ENCODE measurements at places on chromosomes 7 and 10. TPM values are rescaled to one million over a fixed set of nuclear protein-coding genes. Genes with fewer than 3 reads are reported as not detected.

The PRPS1L1 gene
- total RNA-seq, result not detected

The SOSTDC1 gene
- not detected for total RNA-seq

The UPP1 gene
- 13.2 TPM for total RNA-seq

The WDR86 gene
- 0.26 TPM for total RNA-seq

The NRCAM gene
- total RNA-seq, result 22.6 TPM

The HSPA12A gene
- 25.8 TPM for total RNA-seq

The CHN2 gene
- total RNA-seq, result not detected

The CABCOCO1 gene
- 0.26 TPM for total RNA-seq

The CALU gene
- 1,126 TPM for total RNA-seq

The GIMAP7 gene
- not detected for total RNA-seq

The UTF1 gene
- not detected for total RNA-seq

The EBF3 gene
- 1.6 TPM for total RNA-seq

The STK17A gene
- total RNA-seq, result 62.4 TPM

The CRHR2 gene
- not detected for total RNA-seq

The PCGF5 gene
- total RNA-seq, result 33.6 TPM

The ASB10 gene
- not detected for total RNA-seq

The ZNF239 gene
- 5.9 TPM for total RNA-seq

The TET1 gene
- 5.2 TPM for total RNA-seq

The CYP3A7 gene
- not detected for total RNA-seq

The PTF1A gene
- total RNA-seq, result not detected

The CUBN gene
- total RNA-seq, result 3.4 TPM

The FEZF1 gene
- total RNA-seq, result not detected

The IGF2BP3 gene
- 77.8 TPM for total RNA-seq

The ARMC10 gene
- total RNA-seq, result 44.2 TPM

The GBX1 gene
- total RNA-seq, result not detected

The NPSR1 gene
- not detected for total RNA-seq

The KAZALD1 gene
- total RNA-seq, result 26.8 TPM

The PLEKHA8 gene
- 13.3 TPM for total RNA-seq

The LRMDA gene
- 1.0 TPM for total RNA-seq

The CCDC172 gene
- total RNA-seq, result not detected

The FLNC gene
- total RNA-seq, result 324 TPM
